Stimulated activated CD8-positive, alpha-beta memory T cell treated with anti-CD3 and anti-CD28 coated beads, Interleukin-2, amount 100 ng/mL, for 1 hour (primary cell): ENCODE measurements at places on chromosomes 16 and 17.

GRCh38 chr16:75472908-75473877, 8.7 kb upstream of the TMEM170A start:
- DNase-seq: no peak

DNA sequence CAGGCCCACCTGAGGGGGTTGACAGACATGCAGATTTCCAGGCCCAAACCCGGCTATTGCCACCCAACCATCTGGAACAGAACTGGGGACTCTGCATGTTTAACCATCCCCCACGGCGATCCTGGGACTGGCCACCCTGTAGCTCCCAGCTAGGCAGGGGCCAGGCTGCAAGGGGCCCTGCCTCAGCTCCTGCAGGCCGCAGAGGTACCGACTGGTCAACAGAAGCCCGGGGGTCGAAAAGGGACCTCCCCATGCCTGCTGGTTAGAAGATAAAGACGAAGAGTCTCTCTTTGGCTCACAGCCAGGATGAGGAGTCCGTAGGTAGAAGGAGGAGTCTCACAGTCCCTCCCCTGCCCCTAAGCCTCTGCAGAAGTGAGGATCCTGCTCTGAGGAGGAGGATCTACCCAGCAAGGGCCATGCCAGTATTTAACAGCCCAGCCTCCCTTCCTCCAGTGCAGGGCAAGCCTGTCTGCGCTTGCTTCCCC, 223.4 kb upstream of the TNRC6C start:
- no peak for DNase-seq

DNA sequence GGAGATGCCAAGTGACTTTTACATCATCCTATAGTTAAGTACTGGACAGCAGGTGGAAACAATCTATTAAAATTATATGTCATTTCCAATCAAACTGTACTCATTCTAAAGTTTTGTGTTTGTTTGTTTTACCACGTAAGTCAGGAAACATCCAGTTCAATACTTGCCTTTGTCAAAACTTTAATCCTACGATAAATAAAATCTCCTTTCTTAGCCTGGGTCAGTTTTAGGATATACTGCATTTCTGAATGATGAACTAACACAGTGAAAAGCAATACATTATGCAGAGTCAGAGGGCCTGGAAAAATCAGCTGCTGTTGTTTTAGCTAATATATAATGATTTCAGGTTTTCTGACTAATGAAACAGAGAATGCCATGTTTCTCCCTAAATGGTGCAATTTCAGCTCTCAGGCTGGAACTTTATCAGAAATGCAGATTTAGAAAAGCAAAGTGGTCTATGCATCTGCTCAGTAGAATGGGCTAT, 756.4 kb downstream of the CDH11 start:
- no peak for DNase-seq

DNA sequence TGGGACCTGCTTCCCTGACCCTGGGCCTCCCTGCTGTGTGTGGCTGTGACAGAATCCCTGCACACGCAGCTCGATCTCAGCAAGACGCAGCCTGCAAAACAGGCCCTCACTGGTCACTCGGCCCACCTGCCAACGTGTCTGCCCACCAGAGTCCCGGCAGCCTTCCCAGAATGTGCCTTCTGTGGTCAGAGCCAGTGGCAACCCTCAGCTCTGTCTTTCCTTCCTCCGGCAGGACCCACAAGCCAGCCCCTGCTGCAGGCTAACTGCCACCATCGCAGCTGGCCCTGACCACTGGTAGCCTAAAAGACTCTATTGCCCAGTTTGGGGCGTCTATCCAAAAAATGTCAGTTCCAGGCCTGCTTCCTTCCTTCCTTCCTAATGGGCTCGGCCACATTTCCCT, 83.2 kb downstream of the LITAF start:
- DNase-seq: no peak

DNA sequence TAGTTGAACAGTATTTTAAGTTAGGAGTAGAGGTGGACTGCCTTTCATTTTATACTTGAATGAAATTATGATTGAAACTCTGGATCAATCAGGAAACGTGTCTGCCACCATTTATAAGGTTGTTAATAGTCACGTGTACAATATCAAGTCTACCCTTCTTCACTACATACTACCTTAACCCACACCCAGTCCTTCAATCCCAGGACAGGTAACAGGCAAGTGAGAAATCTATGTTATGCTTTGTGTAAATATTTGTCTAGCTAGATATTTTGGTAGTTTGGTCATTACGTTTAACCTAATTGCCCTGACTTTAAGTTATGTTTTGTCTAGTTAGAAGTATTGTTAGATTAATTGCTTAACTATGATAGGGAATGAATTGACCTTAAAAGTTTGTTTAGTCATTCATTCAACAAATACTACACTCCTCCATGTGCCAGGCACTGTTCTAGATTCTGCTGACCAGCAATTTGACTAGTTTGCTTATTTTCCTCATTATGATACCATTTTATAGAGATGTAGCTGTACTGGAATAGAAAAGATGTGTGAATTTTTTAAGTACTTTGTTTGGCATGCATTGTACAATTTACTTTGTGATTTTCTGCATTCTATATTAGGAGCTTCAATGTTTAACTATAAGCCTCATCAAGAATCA, 72.0 kb downstream of the NQO1 start:
- DNase-seq: no peak

GRCh38 chr17:12709063-12709462, 43.4 kb downstream of the MYOCD start:
- no peak for DNase-seq
